ENCODE measurements at places on chromosomes 12 and 14. TPM values are rescaled to one million over a fixed set of nuclear protein-coding genes. Genes with fewer than 3 reads are reported as not detected.

DNA sequence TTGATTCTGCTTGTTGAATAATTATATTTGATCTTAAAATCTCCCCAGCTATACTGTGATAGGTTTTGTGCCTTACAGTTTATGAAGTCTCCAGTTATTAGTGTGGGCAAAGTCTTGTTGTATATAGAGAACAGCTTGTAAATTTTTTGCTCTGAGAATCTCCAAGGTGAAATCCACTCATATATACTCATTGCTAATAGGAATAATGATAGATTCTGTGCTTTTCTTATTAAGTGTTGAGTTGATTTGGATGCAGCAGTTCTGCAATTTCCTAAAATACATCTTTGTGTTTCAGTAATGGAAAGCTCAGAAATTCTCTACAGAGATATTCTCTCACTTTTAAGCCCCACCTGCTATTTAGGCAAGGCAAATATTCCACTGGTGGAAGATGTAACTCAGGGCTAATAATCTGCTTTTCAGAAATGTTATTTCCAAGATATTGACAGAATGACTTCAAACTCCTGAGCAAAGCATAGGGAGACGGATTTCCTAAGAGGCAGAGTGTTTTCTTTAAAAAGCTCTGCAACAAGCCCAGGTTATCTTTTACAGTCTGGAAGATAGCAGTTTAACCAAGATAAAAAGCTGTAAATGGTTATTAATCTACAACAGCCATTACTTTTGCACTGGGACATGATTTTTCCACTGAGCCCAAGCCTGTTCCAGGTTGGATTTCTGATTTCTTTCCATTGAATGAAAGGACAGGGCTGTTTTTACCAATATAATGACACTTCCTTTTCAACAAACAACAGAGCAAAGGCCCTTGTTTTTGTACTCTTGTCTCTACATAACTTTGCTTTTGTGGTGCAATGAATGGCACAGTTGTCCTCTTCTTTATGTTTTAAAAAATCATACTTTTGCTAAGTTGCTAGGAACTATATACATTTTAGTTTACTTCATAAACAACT lies 239.9 kb upstream of the ATP2B1 start:
- no peak for DNase-seq

The DDX51 gene
- 9.0 TPM for total RNA-seq

The HEBP1 gene
- 52.4 TPM for total RNA-seq

The MIP gene
- 0.55 TPM for total RNA-seq

- no peak for DNase-seq
These were observed 351.3 kb downstream of the BCAT1 start for GRCh38 chr12:24597580-24597979.

The PLEKHG3 gene
- total RNA-seq, result 25.4 TPM

DNA sequence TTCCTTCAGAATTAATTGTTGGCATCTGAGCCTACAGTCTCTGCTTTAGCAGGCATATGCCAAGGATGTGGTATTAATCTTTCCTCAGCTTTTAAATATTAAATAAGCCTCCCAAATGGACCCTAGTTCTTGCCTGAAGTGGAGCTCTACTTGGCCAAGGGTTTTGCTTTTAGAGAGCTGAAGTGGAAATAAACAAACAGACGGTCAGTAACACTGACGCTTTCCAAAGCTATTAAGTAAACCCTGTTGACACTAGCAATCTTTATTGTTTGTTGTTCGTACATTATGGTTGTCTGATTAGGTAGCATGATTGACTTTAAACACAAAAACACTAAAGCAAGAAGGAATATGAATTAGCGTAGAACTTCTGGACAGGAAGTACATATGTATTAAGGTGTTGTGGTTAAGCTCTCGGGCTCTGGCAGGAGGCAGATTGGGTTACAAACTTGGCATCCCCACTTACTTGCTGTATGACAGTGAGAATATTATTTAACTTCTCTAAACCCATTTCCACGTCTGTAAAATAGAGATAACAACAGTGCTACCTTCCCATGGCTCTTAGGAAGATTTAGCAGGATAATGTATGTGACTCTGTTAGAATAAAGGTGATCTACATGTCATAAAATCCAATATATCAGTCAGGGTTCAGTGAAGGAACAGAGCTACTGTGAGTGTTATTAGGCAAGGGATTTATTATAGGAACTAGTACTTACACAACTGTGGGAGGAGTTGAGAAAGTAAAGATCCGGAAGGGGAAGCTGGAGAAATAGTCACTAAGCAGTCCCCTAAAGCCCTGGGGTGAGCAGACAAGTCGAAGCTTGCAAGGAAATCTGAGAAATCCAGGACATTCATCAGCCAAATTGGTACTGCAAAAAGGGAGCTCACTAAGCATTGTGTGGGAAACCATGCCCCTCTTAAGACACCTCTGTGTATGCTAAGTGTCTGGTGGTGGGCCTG lies 92.2 kb upstream of the ATF7IP start:
- DNase-seq, result no peak

DNA sequence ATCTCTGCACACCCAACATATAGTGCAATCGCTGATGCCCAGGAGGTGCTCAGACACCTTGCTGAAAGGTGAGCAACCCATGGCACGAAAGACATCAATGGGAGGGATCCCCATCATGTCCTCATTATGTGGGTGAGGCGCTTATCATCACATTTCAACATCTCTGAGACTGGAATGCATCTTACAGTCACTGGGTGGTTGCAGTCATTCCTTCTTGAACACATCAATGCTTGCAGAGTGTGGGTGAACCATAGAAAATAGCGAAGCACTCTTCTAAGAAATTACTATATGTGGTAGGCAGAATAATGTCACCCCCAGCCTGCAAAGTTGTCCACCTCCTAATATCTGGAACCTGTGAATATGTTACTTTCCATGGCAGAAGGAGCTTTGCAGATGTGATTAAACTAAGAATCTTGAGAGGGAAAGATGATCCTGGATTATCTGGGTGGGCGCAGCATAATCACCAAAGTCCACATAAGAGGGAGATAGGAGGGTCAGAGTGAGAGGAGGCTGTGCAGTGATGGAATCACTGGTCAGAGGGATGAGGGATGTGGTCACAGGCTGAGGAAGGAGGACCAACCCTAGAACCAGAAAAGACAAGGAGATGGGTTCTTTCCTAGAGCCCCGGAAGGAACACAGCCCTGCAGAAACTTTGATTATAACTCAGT lies 51.2 kb downstream of the GLRX5 start:
- DNase-seq, result no peak

The PPM1A gene
- total RNA-seq, result 32.6 TPM

DNA sequence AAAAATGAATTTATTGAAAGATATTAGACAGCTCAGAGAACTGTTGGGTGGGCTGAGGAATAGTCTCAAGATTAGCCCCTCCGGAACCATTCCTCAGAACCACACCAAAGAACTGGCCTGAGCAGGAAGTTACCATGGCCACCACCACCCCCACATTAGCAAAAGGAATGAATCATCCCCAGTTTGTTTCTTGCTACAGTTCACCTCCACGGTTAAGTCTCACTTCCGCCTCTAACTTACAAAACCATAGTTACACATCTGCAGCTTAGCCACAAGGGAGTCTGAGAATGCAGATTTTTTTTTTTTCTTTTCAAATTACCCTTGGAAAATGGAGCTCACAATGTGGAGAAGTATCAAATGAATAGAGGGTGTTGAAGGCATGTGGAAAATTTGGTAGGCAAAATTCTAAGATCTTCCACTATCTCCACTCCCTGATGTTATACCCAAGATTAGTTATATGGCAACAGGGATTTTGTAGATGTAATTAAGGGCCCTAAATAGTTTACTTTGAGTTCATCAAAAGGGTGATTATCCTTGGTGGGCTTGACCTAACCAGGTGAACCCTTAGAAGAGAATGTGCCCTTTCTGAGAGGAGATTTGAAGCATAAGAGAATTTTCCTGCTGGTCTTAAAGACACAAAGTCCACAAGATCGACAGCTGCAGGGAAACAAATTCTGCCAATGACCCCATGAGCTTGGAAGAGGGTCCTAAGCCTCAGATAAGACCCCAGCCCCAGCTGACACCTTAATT lies 129.8 kb upstream of the KRR1 start:
- no peak for DNase-seq

GRCh38 chr12:46267825-46268582 lies 839 bp downstream of the SLC38A1 start:
- no peak for DNase-seq

GRCh38 chr14:102392506-102392905 lies 29.8 kb downstream of the TECPR2 start:
- DNase-seq, result no peak

DNA sequence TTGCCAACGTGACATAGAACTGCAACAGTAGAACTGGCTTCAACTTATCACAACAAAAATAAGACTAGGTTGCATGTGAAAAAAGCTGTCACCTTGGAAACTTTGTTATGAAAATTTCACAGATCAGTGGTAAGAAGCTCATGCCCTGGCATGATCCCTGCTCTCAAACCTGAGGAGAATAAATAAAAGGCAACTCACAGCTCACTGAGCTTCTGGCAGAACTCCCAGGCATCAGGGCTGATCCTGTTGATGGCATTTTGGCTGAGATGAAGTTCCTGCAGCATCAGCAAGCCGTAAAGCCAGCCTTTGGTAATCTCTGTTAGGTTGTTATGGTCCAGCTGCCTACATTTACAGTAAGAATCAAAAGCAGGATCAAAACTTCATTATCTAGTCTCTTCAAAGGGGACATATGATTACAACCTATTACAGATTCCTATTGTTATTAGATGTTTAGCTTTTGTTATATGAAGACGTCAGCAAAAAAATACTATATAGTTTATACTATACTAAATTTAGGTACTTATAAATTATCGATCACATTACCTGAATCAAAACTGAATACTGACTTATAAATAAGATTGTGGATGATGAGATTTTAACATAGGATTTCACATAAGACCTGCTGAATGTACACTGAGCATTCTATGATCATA lies 32.0 kb downstream of the LRIG3 start:
- DNase-seq, result peak; percentile 75

The HOXC9 gene
- not detected for total RNA-seq

The ARHGAP9 gene
- total RNA-seq, result 7.2 TPM

DNA sequence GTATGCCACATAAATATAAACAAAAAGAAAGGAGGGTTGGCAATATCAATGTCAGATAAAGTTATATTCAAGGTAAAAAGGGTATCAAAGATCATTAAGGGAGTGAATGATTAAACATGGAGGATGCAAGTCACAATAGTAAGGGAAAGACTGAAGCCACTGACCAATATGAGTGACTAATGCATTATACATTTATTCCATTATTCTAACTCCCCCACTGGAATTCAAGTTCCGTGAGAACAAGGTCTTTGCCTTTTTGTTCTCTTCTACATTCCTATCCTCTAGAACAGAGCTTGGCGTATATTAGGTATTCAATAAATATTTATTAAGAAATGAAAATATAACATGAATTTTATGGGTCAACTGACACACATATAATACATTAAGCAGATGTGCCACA lies 30.7 kb downstream of the MAP4K5 start:
- DNase-seq, result no peak

GRCh38 chr12:11863988-11864387 lies 206.8 kb upstream of the BCL2L14 start:
- no peak for DNase-seq

The A2M gene
- 2,262 TPM for total RNA-seq

The KCNK13 gene
- total RNA-seq, result 0.37 TPM

- peak; percentile 13 for DNase-seq
These were observed 13.9 kb upstream of the KRT80 start for GRCh38 chr12:52205612-52206303.

DNA sequence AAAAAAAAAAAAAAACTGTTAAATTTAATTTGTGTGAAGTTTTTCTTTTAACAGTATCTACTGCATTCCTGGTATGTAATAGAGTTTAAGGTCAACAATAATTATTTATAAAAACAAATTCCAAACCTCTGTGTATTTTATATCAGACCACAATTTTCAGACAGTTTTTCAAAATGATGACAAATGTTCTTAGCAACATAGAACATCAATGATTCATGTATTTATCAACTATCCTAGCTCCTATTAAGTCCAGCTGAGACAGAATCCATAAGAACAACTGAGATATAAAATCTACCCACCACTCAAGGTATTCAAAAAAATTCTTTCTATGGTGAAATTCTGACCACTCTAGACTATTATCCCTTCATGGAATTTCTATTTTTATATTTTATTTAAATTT lies 144.5 kb downstream of the EPS8 start:
- no peak for DNase-seq

DNA sequence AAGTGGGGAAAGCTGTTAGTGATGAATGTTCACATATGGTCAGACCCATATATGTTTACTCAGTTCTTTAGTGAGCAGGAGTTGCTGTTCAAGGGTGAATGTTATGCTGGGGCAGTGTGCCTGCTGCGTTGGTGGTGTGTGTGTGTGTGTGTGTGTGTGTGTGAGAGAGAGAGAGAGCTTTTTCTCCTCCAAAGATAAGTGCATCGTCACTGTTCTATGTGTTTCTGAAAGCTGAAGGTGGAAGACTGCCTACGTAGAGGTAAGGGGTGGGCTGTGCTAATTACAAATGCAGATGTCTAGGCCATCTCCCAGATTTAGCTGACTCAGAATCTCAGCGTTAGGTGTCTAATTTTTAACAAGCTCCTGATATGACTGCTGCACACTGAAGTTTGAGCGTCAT lies 10.5 kb downstream of the GABARAPL1 start:
- no peak for DNase-seq

The SRRM4 gene
- total RNA-seq, result not detected

The MSI1 gene
- total RNA-seq, result not detected

DNA sequence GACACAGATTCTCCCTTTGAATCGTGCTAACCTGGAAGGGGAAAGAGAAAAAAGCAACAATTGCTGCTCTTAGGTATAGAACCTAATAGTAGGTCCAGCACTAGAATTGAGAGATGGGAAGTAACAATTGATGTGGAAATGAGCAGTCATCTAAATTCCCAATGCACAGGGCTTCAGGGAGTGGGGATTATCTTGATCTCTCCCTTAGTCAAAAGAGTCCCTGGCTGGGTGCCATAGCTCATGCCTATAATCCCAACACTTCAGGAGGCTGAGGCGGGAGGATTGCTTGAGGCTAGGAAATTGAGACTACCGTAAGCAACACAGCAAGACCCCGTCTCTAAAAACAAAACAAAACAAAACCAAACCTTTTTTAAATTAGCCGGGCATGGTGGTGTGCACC lies 4.0 kb downstream of the APOBEC1 start:
- no peak for DNase-seq

DNA sequence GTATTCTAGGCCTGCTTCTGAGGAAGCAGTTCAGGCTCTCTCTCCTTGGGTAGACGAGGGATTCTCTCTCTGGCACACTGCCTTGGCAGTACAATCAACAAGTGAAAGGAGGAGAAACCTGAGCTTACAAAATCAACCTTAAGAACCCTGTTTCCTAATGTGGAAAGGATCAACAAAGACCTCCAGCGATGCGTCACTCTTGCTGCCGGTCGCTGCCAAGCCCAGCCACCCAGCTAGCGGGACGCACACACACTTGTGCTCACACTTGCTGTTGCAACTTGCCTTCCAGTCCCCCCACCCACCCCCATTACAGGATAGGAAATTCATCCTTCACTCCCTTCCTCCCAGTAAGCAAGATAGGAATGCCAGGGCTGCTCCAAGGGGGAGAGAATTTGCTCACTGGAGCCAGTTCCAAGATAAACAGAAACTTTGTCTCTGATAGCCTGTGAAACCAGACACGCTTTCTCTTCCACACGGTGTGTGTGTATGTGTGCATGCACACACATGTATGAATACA lies 144.3 kb downstream of the BCL11B start:
- DNase-seq, result no peak

GRCh38 chr12:80690513-80690912 lies 16.9 kb upstream of the MYF6 start:
- DNase-seq, result no peak

- no peak for DNase-seq
These were observed 128.4 kb upstream of the SSTR1 start for GRCh38 chr14:38079268-38079667.

The DPPA3 gene
- not detected for total RNA-seq

- DNase-seq, result no peak
These were observed 1.8 kb upstream of the TESC start for GRCh38 chr12:117100851-117101673.
